Osteocyte (in vitro differentiated cells): ENCODE measurements at places on chromosomes 5 and 9. TPM values are rescaled to one million over a fixed set of nuclear protein-coding genes. Genes with fewer than 3 reads are reported as not detected.

DNA sequence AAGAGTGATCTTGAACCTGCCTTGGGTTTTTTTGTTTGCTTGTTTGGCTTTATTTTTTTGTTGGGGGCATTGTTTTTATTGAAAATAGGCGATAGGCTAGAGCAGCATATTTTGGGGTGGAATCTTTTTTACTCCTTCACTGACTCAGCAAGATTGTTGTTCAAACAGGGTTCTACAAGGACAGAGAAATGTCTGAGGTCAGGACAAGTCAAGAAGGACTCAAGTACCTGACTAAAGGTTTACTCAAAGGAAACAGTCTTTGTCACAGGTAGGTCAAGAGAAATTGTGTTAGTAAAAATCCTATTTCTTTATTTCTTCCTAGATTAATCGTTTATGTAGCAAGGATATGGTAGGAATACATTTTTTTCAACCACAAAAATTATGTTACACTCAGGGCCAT lies 1564.0 kb upstream of the CDH9 start:
- DNase-seq = no peak
- peaks cover 12% of the 10 kb centered on the region for H3K27me3 ChIP-seq
- no peaks in the 10 kb centered on the region for H3K4me1 ChIP-seq
- H3K27ac ChIP-seq = no peak overlapping the region
- no peak overlapping the region for H3K4me3 ChIP-seq

GRCh38 chr9:99753436-99753835 lies 68.2 kb upstream of the NR4A3 start:
- DNase-seq = no peak
- no peak overlapping the region for H3K27ac ChIP-seq
- H3K4me3 ChIP-seq = no peak overlapping the region
- no peaks in the 10 kb centered on the region for H3K4me1 ChIP-seq

GRCh38 chr9:109977521-109977920 lies 197.5 kb downstream of the PALM2AKAP2 start:
- no peak overlapping the region for H3K4me3 ChIP-seq
- no peak for DNase-seq
- H3K27me3 ChIP-seq = no peaks in the 10 kb centered on the region
- H3K4me1 ChIP-seq = peaks cover 4% of the 10 kb centered on the region
- H3K27ac ChIP-seq = no peak overlapping the region

The CDC20B gene
- total RNA-seq = not detected in 2 replicates

The GRIN3A gene
- 0.30 and 0.52 TPM in 2 replicates for total RNA-seq
